Brain pericyte (primary cell): ENCODE measurements at places on chromosomes 7 and 10.

- DNase-seq, result no peak
Measured at GRCh38 chr7:4042402-4043045, 639.6 kb upstream of the FOXK1 start.

DNA sequence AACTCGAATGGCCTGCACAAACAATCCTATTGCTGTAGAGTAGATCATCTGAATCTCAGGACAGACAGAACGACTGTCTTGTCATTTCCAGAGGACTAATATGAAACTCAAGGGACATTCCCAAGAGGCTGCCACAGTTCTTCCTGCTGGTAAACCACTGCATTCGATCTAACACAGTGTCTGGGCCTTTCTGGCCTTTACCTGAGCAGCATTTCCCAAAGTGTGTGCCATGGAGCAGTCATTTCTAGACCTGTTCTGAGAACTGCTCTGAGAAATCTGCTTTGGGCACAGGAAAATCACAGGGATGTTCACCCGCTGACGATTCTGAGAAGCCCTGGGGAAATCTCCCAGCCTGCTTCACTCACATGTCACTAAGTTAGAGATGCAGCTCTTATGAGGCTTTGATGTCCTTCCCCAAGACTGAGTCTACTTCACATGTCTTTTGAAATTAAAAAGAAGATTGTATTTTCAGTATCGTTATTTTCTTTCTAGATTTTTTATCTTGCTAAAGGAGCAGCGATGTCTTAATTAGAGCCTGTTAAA, 18.4 kb downstream of the GPNMB start:
- DNase-seq, result no peak

GRCh38 chr7:91671245-91671644, 209.3 kb downstream of the MTERF1 start:
- no peak for DNase-seq

DNA sequence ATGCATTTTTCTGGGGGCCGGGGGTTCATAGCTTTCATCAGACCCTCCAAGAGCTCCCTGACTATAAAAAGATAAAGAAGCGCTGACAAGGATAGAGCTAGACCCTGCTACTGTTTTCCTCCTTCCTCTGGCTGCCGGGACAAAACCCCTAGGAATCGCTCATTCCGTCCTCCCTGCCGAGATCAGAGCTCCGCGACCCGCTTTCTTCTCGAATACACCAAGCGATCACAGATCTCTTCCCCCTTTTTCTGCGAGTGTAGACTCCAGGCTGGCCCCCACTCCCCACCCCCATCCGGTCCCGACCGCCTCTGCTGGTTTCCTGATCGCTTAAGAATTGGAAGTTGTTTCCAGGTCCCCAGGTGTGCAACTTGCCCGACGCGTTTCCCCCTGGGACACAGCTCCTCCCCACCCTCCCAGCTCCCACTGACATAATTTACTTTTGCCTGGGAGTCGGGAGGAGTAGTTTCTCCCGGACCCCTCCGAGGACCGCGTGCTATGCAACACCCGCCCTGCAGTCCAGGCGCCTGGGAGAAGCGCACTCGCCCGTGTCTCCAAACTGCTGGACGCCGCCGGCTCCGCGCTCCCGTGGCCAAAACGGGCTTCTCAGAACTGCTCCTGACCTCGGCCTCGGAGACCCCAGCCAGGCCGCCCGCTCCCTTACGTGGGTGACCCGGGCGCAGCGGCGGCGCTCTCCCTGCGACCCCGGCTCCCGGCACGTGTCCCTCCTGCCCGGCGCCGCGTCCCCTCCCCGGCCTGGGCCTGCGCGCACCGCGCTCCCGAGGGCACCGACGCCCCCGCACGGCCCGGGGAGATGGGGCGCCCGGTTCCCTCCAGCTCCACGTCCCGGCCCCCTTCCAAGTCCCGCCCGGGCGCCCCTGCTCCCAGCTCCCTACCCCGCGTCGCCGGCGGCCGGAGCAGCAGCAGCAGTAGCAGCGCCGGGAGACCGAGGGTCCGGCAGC, 552 bp downstream of the IL15RA start:
- DNase-seq, result no peak

- DNase-seq, result no peak
Measured at GRCh38 chr10:22674573-22674930, 39.8 kb downstream of the PIP4K2A start.

DNA sequence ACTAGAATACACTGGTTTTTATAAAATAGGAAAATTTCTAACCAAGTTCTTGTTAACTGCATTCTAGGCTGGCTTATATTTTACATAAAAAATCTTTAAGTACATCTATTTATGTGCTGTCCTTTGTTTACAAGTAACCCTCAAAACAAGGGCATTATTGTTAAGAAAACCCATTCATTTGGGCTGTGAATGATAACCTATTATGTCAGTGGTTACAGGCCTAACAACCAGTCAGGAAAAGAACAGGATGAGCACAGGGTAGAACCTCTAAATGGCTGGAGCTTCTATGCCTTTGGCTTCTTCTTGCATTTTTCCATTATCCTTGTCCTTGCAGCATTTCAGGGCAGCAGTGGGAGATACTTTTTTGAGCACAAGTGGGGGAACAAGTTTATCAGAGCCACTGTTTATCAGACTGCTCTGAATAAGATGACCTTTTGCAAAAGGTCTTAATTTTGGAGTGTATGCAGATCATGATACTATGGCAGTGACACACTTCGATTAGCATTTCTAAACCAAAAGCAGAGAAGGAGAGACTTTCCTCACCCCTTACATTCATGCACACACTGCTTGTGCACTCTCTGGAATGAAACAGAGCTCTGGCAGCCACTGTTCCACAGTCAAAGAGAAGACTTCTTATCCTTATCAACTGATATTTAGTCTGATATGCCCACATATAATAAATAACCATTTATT, 10.9 kb downstream of the GPR37 start:
- no peak for DNase-seq
